Vagina (tissue), 2 donors: ENCODE measurements at places on chromosomes 4 and X.

DNA sequence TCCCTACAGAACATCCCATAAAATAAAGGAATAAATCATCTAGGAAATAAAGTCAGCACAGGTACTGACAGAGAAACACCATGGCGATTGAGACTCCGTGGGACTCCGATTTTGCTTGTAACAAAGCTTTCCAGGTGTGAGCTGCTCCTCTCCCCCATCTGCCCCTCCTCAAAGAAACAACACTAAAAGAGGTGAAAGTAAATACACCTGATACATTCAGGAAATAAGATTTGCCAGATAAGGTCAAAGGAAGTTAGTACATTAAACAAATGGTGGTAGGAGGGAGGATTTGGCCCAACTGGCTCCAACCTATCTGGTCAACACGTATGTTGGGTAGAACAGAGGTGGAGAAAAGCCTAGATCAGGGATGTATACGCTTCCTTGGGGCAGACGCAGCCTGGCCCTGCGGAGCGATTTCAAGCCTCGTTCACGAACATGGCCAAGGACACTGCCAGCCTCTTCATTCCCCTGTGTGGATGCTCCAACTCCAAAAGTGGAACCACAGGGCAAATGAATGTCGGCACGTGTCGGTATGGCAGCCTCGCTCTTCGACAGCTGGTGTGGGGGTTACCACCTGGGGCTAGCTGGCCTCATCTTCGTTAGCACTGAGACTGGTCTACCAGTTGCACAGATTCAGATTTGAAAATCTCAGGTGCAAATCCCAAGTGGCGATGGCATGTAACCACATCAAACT, 162.5 kb downstream of the AFAP1 start:
- DNase-seq: no peak

- DNase-seq: no peak
Observed at GRCh38 chrX:9878146-9878820, 88.9 kb upstream of the CLDN34 start.

GRCh38 chr4:127239902-127240763, 392.6 kb upstream of the INTU start:
- DNase-seq: no peak

GRCh38 chr4:93061826-93062225, 758.1 kb downstream of the GRID2 start:
- DNase-seq: no peak

- DNase-seq: no peak
Observed at GRCh38 chr4:136992032-136992431, 540.3 kb downstream of the PCDH18 start.

GRCh38 chrX:148928811-148929210, 428.4 kb downstream of the AFF2 start:
- DNase-seq: no peak

DNA sequence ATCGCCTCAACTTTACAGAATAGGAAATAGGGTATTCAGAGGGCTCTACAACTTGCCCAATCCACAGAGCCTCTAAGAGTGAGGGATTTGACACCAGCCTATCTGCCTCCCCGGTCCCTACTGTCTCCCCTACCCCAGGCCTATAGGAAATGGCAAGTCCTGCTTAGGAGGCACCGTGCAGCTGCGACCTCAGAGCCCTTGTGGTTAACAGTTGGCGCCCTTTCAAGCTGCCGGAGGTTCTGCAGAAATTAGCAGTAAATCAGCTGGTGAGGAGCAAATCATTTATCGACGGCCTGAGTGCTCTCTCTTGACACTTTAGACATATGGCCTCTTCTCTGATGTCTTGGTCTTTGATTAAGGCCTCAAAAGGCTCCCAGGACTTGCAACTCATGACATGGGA, 96.9 kb downstream of the CLNK start:
- no peak for DNase-seq

GRCh38 chr4:1992468-1993168, 16.2 kb downstream of the NELFA start:
- no peak for DNase-seq

DNA sequence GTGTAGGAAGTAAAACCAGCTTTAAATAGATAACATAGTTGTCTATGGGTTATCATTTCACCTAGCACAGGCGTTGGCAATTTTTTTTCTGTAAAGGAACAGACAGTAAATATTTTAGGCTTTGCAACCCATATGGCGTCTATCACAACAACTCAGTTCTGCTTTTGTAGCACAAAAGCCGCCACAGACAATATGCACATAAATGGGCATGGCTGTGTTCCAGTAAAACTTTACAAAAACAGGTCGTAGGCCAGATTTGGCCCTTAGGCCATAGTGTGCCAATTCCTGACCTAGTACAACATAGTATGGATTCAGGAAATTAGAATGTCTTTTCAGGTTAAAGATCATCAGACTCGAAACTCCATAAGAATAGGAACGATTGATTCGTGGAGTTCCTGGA, 265.3 kb upstream of the GK2 start:
- DNase-seq: no peak

DNA sequence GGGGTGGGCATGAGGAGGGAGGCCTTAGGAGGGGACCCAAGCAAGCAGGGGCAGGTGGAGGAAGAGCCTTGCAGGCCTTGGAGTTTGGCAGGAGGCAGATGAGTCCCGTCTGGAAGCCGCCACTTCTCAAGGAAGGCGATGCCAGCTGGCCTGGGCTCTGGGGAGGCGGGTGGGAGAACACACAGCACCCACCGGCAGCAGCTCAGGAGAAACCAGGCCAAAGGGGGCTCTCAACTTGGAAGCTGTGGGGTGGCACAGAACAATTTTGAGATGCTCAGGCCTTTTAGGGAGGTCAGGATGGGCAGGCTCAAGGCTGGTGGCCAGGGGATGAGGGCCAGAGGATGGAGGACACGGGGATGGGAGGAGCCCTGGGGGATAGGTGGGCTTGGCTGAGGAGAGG, 11.6 kb upstream of the DUSP9 start:
- DNase-seq: no peak

DNA sequence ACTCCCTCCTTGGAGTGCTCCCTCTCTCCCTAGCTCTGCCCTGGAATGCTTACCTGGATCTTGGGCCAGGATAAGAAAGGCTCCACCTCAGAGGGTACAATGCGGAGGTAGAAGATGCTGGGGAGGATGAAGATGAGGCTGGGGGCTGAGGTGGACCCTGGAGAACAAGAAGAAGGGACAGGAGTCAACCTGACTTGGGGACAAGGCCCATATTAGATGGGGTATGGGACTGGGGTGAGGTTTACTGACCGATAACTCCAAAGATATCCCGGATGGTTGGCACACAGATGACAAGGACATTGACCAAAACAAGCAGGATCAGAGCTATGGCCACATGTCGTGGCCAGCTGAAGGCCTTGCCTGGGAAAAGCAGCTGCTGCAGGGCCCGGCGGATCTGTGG, 10.6 kb downstream of the SLC38A5 start:
- no peak for DNase-seq

- no peak for DNase-seq
Observed at GRCh38 chr4:150668824-150669223, 86.9 kb downstream of the MAB21L2 start.

- DNase-seq: no peak
Observed at GRCh38 chr4:18980516-18981233, 959.1 kb upstream of the LCORL start.
